ENCODE measurements at places on chromosomes 16 and 17.

DNA sequence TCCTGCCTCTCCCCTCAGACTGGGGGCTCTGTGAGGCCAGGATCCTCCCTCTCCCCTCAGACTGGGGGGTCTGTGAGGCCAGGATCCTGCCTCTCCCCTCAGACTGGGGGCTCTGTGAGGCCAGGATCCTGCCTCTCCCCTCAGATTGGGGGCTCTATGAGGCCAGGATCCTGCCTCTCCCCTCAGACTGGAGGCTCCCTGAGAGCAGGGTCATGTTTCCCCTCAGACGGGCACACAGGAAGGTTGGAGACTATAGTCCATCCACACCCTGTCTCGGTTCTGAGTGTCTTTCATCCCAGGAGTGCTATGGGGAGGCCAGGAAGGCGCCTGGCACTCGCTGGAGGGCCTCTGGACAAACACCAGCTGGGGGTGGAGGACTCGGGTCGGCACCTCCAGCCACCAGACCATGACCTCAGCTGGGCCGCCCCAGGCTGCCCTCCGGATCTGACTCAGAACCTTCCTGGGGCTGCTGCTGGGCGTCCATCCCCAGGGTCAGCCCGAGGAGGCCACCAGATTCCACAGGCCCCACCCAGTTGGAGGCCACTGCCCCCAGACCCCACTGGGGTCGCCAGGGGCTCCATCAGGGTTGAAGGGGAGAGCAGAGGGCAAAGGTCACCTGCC, 21.9 kb upstream of the DLX4 start:
- no peak for DNase-seq

DNA sequence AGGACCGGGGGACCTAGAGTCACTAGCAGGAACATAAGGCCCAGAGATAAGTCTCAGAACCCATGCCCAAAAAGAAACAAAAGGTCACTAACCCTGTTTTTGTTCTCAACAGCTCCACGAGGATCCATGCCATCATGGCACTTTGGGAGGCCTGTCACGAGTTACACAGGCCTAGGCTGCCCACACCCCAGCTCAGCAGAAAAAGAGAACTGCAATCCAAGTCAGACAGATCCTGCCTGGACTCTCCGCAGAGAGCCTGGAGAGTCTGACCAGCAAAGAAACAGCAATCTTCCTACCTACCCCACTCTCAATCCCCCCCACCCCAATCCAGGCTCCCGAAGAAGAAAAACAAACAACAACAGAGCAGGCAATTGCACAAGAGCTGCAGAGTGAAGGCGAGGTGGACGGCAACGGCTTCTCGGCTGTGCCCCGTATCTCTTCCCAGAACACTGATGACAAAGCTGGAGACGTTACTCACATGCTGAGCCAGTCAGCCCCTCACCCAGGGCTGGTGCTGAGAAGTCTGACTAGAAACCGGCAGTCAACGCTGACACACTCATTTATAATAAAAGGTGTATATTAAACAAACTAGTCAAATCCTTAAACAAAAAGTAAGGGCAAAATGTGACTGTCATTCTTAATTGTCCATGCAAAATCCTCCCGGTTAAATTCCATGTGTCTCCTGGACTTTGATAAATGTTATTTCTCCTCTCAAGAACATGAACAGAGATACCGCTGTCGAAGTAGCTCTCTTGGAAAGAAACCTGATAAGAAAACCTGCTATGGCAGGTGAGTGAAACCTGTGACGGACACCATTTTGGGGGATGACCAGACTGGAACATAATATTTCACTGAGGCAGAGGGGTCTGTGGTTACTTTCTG, 89.3 kb downstream of the SMG6 start:
- DNase-seq: no peak

DNA sequence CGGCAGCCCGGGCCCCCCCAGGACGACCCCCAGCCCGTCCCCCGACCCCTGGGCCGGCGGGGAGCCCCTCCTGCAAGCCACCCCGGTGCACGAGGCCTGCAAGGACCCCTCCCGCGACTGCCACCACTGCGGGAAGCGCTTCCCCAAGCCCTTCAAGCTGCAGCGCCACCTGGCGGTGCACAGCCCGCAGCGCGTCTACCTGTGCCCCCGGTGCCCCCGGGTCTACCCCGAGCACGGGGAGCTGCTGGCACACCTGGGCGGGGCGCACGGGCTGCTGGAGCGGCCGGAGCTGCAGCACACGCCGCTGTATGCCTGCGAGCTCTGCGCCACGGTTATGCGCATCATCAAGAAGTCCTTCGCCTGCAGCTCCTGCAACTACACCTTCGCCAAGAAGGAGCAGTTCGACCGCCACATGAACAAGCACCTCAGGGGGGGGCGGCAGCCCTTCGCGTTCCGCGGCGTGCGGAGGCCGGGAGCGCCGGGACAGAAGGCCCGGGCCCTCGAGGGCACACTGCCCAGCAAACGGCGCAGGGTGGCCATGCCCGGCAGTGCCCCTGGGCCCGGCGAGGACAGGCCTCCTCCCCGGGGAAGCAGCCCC, 15.6 kb upstream of the ZFPM1 start:
- peak; percentile 20 for DNase-seq

- no peak for DNase-seq
Observed at GRCh38 chr17:55588446-55589242, 77.4 kb upstream of the SMIM36 start.

GRCh38 chr16:77617996-77618395, 104.3 kb upstream of the NUDT7 start:
- no peak for DNase-seq

DNA sequence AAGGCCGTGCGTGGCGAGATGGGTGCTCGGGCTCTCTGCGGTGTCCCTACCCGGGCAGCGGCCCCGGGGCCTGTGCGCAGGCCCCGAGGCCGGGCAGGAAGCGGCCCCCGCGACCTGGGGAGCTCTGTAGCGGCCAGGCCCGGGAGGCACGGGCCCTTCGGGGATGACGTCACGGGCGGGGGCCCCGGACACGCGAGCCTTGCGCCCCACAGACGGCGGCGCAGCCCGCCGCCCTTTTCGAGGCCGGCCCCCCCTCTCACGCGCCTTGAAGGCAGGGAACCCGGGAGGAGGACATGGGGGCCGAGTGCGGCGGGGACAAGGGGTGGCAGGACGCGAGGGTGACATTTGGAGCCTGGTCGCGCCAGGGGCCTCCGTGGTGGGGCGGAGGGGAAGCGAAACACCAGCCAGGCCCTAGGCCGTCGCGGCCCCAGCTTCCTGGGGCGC, 1.1 kb downstream of the RAI1 start:
- peak; percentile 22 for DNase-seq

- DNase-seq: no peak
Observed at GRCh38 chr16:49932946-49933345, 77.0 kb upstream of the ZNF423 start.

GRCh38 chr16:23013484-23013883, 135.8 kb downstream of the USP31 start:
- no peak for DNase-seq

DNA sequence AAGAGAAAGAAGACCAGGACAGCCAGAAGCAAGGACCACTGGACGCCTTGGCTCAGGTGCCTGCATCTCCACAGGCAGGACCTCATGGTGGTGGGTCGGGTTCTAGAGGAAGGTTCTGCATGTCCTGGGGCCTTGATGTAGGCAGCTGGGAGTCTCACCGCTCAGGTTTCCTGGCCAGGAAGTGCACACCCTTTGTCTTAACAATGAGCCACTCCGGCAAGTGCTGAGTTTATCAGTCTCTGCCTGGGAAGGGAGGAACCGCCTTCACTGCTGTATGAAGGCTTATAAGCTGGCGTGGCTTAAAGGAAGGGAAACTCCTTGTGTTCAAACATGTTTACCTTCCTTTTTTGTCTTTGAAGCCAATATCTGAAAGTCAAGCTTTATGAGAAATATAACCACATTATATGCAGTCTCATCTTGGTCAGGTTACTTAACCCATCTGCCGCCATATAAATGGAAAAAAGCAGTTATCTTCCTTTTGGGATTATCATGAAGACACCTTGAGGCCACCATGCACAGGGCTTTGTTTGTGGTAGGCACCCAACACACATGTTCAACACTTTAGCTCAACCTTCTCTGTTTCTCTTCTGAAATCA, at the start of gene ST6GALNAC1:
TSS of gene ST6GALNAC1 (minus strand) at position 205 of the 596 bp plus-strand sequence. CDS start at position 86, 119 bp downstream.
- DNase-seq: no peak

DNA sequence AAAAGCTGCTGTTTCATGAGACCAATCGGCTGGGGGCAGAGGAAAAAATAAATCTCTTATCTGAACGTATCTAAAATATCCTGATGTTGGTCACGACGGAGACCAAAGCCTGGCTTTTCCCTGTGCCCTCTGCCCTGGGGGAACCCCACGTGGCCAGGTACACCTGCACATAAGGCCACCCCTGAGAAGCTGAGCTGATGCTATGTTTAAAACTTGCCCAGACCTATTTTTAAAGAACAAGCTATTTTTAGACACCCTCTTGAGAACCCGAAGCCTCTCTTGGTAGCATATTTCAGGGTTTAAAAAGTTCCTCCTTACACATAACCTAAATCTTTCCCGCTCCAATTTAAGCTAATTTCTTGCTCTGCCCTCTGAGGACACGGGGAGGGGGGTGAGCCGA, 210.4 kb downstream of the GSG1L start:
- DNase-seq: no peak

- no peak for DNase-seq
Observed at GRCh38 chr16:2473999-2474876, 689 bp upstream of the TBC1D24 start.

- DNase-seq: no peak
Observed at GRCh38 chr17:31877911-31878702, 19.1 kb upstream of the COPRS start.

DNA sequence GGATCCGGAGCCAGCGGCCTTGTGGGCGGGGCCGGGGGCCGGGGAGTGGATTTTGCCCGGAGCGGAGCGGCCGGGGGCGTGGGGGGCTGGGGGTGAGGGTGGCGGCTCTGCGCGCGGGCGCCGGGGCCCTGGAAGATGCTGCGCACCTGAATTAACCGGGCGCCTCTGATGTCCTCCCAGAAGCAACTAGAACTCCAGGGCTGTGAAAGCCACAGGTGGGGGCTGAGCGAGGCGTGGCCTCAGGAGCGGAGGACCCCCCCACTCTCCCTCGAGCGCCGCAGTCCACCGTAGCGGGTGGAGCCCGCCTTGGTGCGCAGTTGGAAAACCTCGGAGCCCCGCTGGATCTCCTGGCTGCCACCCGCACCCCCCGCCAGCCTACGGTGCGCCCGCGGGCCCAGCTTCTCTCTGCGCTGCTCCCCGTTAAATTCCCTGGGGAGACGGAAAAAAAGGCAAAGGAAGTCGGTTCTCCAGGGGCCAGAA, 549 bp downstream of the SLC26A11 start:
- DNase-seq: no peak

DNA sequence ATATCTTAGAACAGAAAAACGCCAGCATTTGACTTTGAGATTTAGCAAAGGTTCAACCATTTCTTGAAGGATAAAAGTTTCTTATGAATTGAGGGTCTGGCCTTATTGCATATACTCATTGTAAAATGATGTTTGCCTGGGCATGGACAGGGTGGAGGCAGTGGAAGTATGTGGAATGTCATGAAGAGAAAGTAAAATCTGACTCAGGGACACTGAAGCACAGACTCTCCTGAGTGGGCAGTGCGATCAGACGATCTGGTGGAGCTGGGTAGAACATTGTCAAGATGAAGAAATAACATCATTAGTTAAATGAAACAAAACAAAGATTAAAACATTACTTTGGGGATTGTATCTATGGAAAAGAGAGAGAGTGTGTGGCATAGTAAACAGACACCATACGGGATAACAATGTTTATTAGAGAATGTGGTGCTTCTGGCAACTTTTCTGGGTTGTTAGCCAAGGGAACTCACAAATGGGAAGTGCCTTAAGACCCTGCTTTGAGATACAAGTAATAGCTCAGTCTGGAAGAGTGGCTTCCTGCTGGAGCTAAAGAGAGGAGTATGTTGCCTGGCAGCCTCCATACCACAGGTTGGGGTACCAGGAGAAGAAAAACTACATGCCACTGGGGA, 4.4 kb downstream of the MAP3K3 start:
- no peak for DNase-seq

GRCh38 chr16:67250045-67250327, 1.2 kb downstream of the SLC9A5 start:
- DNase-seq: no peak

DNA sequence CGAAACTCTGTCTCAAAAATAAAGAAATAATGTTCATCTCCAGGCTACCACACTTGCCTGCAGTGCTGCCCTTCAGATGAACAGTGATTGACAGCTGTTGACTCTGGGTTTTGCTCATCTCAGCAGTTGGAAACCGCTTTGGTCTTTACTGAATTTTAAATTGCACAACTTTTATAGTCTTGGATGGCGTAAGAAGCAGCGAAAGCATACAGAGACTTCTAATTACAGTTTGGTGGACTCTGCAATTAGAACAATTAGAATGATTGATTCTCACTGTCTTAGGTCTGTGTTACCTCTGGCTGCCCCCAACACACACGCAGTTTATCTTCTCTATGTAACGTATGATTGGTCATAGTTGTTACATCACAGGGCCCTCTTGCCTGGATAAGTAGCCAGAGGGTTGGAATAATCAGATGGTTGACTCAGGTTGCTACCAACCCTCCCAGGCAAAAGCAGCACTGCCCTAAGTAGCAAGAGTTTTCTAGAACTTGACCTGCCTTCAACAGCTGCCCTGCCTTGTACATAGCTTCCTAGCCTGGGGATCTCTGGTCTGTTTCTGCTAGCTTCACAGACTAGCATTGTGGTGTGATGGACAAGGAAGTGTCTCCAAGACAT, 1.9 kb upstream of the NAT9 start:
- no peak for DNase-seq

- no peak for DNase-seq
Observed at GRCh38 chr16:16062023-16062937, 112.9 kb downstream of the ABCC1 start.

DNA sequence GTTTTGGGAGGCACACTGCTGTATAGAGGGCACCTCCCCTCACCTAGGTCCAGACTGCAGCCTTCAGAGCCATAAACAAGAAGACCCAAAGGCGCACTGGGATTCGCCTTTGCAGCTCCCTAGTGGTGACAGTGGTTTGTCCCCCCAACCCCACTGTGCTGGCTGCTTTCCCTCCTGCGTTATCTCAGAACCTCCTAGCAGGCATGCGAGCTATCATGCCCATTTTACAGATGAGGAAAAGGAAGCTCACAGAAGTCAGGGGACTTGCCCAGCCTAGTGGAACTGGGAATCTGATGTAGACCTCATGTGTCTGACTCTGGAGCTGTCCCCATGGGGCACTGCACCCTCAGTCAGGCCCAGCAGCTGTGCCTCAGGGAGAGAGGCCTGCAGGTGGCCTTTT, 115.2 kb downstream of the CLEC16A start:
- no peak for DNase-seq

DNA sequence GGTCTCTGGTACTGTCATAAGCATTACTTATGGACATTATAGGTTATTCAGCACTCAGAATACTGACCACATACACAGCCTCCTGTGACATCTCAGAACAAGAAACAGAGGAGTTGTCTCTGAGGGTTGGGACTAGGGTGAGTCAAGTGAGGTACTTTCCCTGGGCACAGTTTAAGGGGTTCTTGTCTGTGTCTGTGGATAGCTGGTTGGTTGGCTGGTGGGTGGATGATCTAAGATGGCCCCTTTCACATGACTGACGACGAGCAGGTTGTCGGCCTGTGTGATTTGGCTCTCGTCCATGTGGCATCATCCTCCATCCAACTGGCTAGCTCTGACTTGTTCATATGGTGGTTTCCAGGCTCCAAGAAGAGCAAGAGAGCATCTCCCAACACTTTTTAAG, 163.9 kb downstream of the PRKCB start:
- DNase-seq: no peak

All from NCI-H1105 (cell line).